ENCODE measurements at places on chromosomes 11 and 22. TPM values are rescaled to one million over a fixed set of nuclear protein-coding genes. Genes with fewer than 3 reads are reported as not detected.

Gene KDELR3
- total RNA-seq, result 8.1 TPM

Gene CABP4
- 2.9 TPM for total RNA-seq

Gene APOC3
- 5,828 TPM for total RNA-seq

Gene RAB39A
- total RNA-seq, result 3.5 TPM

Gene P4HA3
- total RNA-seq, result 0.42 TPM

Gene C11orf16
- total RNA-seq, result not detected

Gene PRR5L
- total RNA-seq, result 8.5 TPM

Gene SLC5A4
- 0.28 TPM for total RNA-seq

Gene UBQLN3
- total RNA-seq, result 0.09 TPM

Gene ZNF70
- total RNA-seq, result 1.2 TPM

DNA sequence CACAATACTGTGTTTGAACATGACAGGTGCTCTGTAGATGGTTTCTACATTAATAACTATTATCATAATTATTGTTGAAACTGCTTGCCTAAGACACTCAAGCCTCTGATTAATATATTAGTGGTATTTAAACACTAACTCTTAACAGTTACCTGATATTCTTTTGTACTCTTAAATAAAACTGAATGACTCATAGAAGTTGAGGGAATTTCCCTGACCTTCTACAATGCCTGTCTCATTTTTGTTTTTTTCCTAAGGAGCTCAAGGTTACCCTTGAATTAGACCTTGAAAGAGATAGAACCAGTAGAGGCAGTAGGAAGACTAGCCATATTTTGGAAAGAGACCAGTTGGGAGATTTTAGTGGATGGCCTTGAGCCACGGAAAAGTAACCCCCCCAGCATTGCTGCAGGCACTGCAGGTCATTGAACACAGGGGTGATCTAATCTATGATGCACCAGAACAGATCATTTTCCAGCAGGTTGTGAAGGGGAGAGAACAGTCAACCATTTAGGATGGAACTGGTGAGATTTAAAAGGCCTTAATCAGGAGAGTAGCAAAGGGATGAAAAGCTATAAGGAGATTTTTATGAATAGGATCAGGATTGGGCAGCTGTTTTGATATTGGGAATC lies 148.3 kb downstream of the PGR start:
- H3K36me3 ChIP-seq, result no peaks in the 10 kb centered on the region
- H3K4me1 ChIP-seq, result no peaks in the 10 kb centered on the region
- no peak overlapping the region for H3K4me3 ChIP-seq
- H3K27me3 ChIP-seq, result no peaks in the 10 kb centered on the region
- no peak for DNase-seq

- no peak for DNase-seq
- H3K27me3 ChIP-seq, result no peaks in the 10 kb centered on the region
- H3K4me1 ChIP-seq, result peaks cover 3% of the 10 kb centered on the region
- no peak overlapping the region for H3K4me3 ChIP-seq
Measured at GRCh38 chr11:122659676-122660554, 4.4 kb downstream of the UBASH3B start.

GRCh38 chr22:22465782-22466181 lies 42.8 kb downstream of the ZNF280B start:
- DNase-seq, result no peak
- no peaks in the 10 kb centered on the region for H3K4me1 ChIP-seq
- H3K27me3 ChIP-seq, result no peaks in the 10 kb centered on the region
- H3K36me3 ChIP-seq, result no peaks in the 10 kb centered on the region

- DNase-seq, result no peak
- H3K36me3 ChIP-seq, result no peaks in the 10 kb centered on the region
- no peaks in the 10 kb centered on the region for H3K4me1 ChIP-seq
Measured at GRCh38 chr11:79249295-79249993, 191.4 kb downstream of the TENM4 start.

- DNase-seq, result no peak
- no peaks in the 10 kb centered on the region for H3K36me3 ChIP-seq
- no peaks in the 10 kb centered on the region for H3K27me3 ChIP-seq
- peak overlapping the region; percentile 68 for H3K27ac ChIP-seq
- H3K4me1 ChIP-seq, result peaks cover 17% of the 10 kb centered on the region
- H3K4me3 ChIP-seq, result no peak overlapping the region
Measured at GRCh38 chr22:33865248-33865647, 55.0 kb downstream of the LARGE1 start.
